ENCODE measurements at places on chromosomes 1 and 21. TPM values are rescaled to one million over a fixed set of nuclear protein-coding genes. Genes with fewer than 3 reads are reported as not detected.

MSH4 gene
- total RNA-seq: 0.26 TPM

CRNN gene
- total RNA-seq: not detected

PRMT2 gene
- 73.5 TPM for total RNA-seq

IL20 gene
- total RNA-seq: not detected

DNA sequence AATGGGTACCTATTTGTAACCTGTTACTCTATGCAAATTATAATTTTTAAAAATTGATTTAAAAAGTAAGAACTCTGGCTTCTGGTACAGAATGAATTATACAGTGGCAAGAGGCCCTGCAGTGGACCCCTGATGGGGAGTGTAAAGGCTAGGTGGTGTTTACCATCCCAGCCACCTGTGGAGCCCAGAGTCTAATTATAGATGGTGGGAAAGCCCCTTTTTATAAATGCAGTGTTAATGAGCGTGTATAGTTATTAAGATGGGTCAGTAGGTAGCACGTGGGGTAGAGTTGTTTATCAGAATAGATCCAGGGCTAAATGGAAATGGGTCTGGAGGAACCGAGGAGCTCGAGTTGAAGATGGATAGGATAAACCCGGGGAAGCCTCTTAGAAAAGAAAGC, 13.9 kb upstream of the PRELP start:
- DNase-seq: no peak

DNA sequence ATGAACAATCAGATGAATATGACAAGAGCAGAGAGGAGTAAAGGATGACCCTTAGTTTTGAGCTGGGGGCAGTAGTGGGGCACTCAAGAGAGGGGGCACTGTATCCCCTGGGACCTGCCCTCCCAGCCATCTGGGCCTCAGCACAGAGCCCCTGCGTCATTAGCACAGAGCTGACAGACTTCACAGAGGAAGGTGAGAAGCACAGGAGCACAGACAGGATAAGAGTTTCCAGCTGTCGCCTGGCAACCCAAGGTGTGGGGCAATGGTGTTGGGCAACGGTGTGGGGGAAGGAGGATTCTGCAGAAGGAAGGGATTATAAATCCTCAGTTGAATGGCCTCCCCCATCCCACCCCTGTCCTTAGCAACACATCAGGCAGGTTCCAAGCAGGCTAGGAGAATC, 30.2 kb downstream of the RAB3B start:
- no peak for DNase-seq

GRCh38 chr1:33469691-33470090, 2.8 kb upstream of the ZSCAN20 start:
- no peak for DNase-seq

DNA sequence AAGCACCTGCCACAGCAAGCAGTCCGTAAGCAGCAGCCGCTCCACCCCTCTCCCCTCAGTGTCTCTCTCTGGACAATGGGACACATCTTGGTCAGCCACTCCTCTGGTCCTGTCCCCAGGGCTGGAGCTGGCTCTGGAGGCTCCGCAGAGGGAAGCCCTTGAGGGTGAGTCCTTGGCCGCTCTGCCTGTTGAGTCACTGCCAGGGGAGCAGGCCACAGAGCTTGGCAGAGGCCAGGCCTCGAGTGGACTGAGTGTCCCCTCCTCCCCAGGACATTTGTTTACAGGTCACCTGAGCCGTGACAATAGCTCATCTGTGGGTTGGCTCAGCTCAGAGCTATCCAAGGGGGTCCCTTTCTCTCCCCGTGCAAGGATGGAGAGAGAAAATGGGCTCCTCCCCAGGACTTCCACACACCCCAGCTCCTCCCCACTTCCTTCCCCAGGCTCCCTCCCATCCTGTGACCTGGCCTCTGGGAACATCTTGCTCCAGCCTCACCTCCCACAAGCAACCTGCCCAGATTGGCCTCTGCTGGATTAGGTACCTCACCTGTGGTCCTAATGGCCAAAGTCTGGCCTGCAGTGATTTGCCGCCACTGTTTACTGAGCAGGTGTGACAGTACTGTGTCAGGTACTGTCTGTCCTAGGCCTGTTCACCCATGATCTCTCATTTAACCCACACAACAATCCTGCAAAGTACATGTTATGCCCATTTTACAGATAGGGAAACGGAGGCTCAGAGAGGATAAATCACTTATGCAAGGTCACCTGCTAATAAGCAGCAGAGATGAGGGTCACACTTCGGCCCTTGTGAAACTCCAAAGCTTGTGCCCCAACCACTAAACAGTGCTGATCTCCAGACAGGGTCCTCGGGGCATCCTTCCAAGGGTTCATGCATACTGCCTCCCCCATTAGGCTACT, 4.8 kb downstream of the FAM131C start:
- DNase-seq: peak; percentile 67

DNA sequence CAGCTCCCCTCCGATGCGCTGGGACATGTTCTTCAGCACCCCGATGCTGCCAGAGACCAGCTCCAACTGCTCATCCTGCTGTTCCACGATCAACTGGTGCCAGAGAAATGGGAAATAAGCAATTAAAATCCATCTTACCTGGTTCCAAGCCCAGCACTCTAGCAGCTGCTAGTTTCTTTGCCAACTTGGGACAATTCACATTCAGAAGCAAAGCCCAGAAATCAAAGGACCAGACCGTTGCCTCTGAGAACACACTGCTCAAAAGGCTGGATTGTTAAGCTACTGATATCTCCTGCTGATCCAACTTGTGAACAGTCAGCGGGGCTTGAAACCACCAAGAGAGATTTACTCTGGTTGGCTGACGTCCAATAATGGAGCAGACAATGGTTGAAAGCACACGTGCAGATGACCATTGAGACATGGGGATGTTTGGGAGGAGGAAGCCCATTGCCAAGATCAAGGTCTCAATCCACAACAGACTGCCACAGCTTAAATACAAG, 34.4 kb downstream of the STX6 start:
- DNase-seq: no peak
